ENCODE measurements at places on chromosomes 2 and 18.

DNA sequence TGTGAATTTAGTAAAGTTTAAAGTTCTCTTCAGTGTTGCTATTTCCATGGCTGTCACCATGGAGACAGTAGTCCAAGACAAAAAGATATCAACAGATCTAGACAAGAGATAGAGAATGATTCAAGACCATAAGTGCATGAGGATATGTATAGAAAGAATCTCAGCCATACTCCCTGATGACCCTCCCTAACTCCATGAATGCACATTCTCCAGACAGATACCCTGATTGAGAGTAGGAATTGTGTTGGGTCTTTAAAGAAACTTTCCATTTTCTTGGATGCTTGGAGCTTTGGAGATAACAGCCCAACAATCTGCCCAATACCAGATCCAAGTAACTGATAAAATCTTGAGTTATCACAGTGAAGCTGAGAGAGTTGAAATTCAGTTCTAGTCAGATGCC lies 1601.2 kb upstream of the CELF4 start:
- DNase-seq, result no peak

- DNase-seq, result no peak
Observed at GRCh38 chr2:45980161-45980865, 316.9 kb upstream of the EPAS1 start.

DNA sequence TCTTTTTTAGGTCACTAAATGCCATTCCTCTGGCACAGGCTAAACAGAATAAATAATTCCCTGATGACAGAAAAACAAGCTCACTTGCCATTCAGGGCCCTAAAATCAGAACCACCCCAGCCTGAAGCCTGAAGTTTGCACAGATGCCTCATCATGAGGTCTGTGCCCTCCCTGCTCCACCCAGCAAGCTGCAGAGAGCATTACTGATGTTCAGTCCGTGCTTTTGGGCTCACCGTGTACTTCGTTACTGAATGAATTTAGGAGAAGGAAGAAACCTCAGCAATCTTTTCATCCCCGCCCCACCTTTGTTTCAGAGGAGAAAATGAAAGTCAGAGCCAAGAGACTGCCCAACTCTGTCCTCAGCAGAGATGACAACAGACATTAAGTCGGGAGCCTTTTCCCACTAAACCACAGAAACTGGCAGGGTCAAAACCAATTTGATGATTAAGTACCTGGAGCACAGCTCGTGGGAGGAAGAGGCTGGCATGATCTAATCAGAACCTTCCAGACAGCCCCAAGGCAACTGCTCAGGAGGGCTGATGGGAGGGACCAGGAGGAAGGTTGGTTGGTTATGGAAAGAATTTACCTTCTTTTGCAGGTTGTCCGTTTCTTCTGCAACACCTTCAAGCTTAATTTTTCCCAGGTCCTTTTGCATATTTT lies 122.7 kb downstream of the LAMA1 start:
- no peak for DNase-seq

GRCh38 chr18:6249170-6249569 lies 165.5 kb downstream of the L3MBTL4 start:
- no peak for DNase-seq

- no peak for DNase-seq
Observed at GRCh38 chr2:134324430-134324829, 70.6 kb downstream of the MGAT5 start.

DNA sequence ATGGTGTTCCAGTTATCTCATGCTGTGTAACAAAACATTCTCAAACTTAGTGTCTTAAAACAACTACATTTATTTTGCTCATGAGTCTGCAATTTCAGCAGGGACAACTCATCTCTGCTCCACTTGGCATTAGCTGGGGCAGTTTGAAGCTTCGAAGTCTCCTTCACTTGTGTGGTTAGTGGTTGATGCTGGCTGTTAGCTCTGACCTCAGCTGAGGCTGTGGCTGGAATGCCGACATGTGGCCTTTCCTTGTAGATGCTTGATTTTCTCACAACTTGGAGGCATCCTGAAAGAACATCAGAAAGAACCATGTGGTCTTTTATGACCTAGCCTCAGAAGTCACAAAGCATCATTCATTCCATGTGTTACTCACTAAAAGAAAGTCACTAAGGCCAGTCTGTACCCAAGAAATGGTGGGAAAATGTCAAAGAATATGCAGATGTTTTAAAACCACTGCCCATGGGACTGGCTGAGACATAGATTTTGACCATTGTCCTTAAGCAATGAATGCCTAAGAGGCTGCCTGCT lies 3.8 kb upstream of the TMSB10 start:
- DNase-seq, result no peak
